NCI-H774 (cell line): ENCODE measurements at places on chromosomes 2 and 18.

GRCh38 chr18:58394602-58395425 is 234.1 kb downstream of the ALPK2 start:
- no peak for DNase-seq

DNA sequence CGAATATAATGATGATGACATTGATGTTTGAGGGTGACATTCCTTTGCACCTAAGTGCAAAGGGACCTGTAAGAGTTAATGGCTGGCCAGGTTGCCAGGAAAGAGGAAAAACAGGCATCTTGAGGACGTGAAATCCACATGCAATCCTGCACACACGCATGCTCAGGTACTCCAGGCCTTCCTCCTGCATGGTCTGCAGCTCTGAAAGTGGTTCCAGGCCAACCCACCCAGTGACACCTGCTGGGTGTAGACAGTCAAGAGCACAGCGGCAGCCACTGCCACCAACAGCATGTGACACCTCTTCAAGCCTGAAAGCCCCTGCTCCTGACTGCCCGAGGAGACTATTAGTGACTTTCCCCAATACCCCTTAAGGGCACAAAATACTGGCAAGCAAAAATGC is 101.6 kb downstream of the PIEZO2 start:
- DNase-seq = no peak

GRCh38 chr2:105330681-105331375 is 1.3 kb upstream of the TGFBRAP1 start:
- no peak for DNase-seq

- DNase-seq = no peak
Observed at GRCh38 chr2:11458753-11459152, 7.2 kb downstream of the E2F6 start.

GRCh38 chr2:42327125-42327524 is 33.9 kb downstream of the COX7A2L start:
- peak; percentile 55 for DNase-seq

DNA sequence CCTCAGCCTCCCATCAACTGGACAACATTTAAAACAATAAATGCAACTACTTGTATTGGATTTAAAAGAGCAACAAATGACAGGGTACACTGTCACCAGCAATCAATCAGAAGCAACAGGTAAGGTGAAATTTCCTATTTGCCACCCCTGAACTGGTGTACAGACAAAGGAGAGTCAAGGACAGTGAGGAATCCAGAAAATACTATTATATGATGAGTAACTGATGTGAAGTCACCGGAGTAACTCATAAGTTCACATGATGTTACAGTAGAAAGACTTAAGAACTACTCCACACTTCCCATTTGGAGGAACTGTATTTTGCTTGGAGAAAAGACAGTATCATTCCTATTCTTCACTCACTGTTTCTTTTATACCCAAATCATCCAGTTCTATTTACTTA is 4.1 kb upstream of the STAT1 start:
- DNase-seq = no peak

- DNase-seq = no peak
Observed at GRCh38 chr2:25887624-25888242, 9.4 kb upstream of the ASXL2 start.

GRCh38 chr2:107607054-107607453 is 219.6 kb upstream of the RGPD4 start:
- no peak for DNase-seq

DNA sequence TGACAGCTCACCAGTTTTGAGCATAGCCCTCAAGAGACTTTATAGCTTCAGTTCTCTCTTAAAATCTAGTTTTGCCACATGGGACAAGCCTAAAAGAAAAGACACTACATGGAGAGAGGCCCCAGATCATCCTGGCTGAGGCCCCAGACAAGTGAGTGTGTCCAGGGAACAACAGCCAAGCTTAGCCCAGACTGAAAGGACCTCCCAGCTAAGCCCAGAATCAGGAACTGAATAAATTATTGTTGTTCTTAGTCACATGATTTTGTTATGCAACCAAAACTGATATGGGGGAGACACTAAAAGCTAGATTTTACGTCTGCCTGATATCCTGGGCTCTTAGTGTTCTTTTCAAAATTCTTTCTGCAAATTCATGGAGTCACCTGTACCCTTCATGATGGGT is 29.3 kb upstream of the LBH start:
- DNase-seq = no peak

- no peak for DNase-seq
Observed at GRCh38 chr2:102142829-102143449, 393 bp downstream of the IL1R1 start.

GRCh38 chr18:26568513-26568912 is 20.2 kb upstream of the KCTD1 start:
- no peak for DNase-seq

GRCh38 chr2:219523031-219523671 is 8.9 kb downstream of the ASIC4 start:
- DNase-seq = no peak

DNA sequence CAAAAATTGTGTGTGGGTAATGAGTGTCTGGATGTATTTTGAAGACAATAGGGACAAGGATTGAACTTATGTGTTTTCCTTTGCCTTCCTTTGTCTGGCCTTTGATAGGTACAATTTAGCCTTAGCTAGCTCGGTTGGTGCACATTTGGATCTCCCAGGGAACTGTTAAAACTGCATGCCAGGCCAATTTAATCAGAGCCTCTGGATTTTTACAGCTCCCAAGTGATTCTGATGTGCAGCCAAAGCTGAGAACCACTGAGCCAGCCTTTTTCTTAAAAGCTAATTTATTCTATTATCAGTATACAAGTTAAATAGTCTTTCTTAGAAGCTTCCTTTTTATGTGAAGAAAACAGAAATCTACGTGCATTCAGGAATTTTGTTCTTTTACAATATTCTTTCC is 25.0 kb downstream of the PLEK start:
- DNase-seq = no peak

DNA sequence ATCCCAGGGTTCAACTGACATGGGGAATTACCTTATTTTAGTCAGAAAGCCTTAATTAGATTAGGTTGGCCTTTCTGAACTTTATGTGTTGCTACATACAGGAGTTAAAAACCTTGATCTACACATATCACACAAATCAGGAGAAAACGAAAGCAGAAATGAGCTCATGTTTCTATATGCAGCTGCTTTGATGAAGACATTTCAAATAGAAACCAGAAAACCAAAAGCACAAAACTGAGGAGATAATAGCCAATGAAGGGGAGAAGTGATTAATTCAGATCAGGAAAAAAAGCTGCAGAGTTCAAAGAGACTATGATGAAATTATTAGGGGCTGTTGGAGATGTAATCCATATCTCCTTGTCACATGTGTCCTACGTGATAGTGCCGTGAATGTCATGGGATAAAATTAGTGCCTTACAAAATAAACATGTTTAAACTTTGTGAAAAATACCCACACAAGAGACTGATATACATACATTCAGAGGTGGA is 255.0 kb downstream of the CAMKMT start:
- no peak for DNase-seq

- DNase-seq = no peak
Observed at GRCh38 chr18:49745045-49746014, 68.0 kb downstream of the ACAA2 start.

DNA sequence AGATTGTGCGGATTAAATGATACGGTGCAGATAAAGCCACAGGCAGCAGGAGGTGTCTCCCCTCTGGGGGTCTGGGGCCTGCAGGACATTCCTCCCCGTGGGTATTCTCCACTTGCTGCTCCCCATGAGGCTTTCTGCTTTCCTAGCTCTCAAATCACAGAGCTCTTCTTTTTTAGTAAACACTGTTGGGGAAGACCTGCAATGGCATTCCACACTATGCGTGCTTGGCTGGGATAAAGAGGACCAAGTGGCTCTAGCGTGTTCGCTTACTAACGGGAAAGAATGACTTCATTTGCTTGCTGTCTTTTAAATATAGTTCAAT is 146.5 kb downstream of the DDX1 start:
- no peak for DNase-seq

DNA sequence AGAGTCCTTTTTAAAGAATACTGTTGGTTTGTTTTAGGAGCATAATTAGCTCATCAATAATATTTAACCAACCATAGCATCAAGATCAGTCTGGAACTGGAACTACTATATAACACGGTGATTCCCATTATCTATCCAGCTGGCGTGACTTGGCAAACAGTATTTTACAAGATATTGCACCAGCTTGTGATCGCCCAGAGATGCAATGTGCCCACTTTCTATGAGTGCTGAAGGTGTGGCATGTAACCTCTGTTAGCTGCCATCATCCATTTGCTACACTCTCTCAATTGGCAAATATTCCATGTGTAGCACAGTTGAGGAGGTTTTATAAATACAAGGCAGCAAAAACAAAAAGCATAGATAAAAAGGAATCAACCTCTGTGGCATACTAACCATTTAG is 64.9 kb downstream of the FIGN start:
- DNase-seq = peak; percentile 36

- DNase-seq = no peak
Observed at GRCh38 chr2:239253264-239253663, 147.6 kb downstream of the HDAC4 start.

GRCh38 chr2:134583462-134583861 is 135.3 kb downstream of the TMEM163 start:
- DNase-seq = no peak

DNA sequence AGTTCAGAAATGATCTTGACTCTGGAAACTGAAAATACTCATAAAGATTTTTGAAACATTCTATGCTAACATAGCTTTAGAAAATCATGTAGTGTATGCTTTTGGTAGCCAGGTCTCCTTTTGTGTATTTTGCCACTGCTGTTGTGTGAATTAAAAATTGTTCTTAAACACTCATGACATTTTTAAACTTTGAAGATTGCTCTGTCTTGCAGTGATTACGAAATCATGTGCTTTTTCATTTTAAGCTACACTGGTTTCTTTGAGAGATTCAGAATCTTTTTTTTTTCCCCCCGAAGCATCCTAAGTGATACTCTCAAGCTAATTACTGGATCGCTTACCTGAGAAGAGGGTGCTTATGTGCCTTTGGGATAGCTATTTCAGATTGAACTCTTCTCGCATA is 60.0 kb downstream of the ANKRD12 start:
- DNase-seq = no peak

- DNase-seq = no peak
Observed at GRCh38 chr2:230842473-230842872, 22.3 kb upstream of the ITM2C start.

DNA sequence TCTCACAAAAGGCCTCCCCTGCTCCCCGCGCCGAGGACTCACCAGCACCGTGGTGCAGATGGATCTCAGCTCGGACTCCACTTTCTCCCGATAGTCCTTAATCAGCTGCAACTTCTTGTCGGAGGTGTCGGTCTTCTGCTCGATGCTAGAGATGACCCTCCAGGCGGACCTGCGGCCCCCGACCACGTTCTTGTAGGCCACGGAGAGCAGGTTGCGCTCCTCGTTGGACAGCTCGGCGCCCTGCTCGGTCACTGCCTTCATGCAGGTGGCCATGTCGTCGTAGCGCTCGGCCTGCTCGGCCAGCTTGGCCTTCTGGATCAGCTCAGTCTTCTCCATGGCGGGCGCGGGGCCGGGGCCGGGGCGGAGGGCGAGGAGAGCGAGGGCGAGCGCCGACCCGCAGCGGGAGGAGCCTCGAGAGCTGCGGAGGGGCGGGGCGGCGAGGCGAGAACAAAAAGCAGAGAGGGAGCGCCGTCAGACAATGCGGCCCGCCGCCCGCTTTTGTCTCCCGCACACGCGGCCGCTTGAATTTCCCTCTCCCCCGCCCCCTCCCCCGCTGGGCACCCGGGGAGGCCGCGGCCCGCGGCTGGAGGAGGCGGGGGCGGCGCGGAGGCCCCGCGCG is 571 bp downstream of the YWHAQ start:
- DNase-seq = peak; percentile 79

DNA sequence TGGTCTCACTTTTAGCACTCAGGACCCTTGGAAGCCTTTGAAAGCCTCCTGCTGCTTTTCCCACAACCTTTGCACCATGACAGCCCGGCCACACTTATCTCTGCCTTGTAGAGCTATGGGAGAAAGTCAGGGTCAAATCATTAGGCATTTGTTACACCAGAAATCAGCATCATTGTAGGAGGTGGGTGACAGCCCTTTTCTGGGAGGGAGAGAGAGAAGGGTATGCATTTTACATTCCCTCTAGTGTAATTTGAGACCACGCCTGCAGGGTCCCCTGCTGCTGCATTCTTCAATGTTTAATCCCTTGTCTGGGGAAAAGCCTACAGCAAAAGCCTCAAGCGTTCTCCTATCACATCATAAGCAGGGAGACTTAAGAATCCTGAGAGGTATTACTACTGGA is 766.8 kb upstream of the FAM98A start:
- no peak for DNase-seq

- DNase-seq = no peak
Observed at GRCh38 chr18:55380589-55380988, 207.4 kb downstream of the TCF4 start.

DNA sequence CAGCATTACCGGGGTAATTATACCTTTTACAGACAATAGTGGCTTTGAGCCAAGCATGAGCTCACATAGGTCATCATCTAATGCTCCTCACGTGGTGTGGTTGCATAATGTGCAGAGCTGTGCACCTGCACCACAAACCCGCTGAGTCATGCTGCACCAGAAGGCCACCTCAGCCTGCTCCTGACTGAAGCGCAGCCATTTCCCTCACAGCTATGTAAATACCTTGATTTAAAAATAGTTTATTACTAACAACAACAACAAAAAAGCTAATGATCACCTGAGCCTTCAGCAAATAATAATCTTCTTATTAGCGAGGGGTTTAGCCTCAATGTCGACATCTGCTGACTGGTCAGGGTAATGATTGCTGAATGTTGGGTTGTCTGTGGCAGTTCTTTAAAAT is 238.8 kb downstream of the MBD5 start:
- DNase-seq = no peak

GRCh38 chr2:130825231-130825965 is 11.3 kb upstream of the ARHGEF4 start:
- no peak for DNase-seq

GRCh38 chr2:159108181-159108893 is 139.9 kb downstream of the TANC1 start:
- DNase-seq = no peak

GRCh38 chr2:215571689-215572088 is 135.8 kb upstream of the FN1 start:
- DNase-seq = no peak

DNA sequence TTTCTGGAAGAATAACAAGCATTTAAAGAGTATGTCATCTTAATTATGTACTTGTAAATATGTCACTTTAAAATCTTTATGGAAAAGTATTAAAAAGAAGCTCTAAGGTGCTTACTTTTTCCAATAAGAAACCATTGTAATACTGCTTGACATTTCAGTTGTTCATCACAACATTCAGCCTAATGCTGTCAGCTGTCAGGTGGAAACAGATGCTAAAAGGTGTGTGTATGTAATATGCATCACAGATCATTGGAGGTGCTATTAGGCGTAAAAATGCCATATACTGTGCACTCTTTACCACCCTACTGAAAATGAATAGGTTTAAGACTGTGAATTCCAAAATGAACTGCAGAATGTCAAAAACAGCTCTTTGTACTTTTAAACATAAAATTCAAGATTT is 40.3 kb downstream of the METTL8 start:
- no peak for DNase-seq
